ENCODE measurements at places on chromosomes 13 and 19.

DNA sequence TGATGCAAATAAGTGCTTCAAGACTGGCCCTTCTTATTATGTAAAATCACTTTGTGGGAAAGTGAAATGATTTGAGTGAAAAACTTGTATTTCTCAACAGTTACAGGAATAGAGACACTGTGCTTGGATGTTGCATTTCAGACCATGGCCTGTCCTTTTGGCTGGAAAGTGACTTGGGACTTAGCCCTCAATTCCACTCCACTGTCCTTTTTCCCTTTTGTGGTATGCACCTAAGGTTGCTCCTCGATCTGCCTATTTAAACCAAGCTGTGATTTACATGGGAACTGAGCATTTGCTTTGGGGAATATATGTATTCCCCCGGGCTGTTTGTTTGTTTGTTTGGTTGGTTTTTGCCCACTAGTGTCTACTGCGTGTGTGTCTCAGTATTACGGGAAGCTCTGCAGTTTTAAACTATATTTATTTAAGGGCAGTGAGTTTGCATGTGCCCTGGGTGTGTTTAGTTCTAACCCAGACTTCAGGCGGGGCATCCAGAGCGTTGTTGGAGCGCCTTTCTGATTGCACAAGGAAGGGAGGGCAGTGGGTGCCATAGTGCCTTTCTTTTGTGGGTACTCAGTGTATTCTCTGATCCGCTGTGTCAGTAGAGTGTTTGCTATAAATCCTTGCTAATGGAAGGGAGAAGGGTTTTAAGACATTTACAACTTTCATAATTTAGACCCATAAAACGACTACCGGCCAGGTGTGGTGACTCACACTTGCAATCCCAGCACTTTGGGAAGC is 18.2 kb upstream of the RNF113B start:
- DNase-seq, result no peak

- DNase-seq, result no peak
These were observed 61.4 kb downstream of the USP12 start for GRCh38 chr13:27110056-27110746.

GRCh38 chr13:44906713-44907112 is 82.6 kb downstream of the NUFIP1 start:
- DNase-seq, result no peak

- DNase-seq, result no peak
These were observed 9.3 kb downstream of the POU2F2 start for GRCh38 chr19:42122691-42123607.
